ENCODE measurements at places on chromosomes 5 and 9. TPM values are rescaled to one million over a fixed set of nuclear protein-coding genes. Genes with fewer than 3 reads are reported as not detected.

IFNB1 gene
- total RNA-seq, result not detected

- no peak for DNase-seq
Measured at GRCh38 chr5:132070460-132071337, 2.9 kb upstream of the CSF2 start.

DNA sequence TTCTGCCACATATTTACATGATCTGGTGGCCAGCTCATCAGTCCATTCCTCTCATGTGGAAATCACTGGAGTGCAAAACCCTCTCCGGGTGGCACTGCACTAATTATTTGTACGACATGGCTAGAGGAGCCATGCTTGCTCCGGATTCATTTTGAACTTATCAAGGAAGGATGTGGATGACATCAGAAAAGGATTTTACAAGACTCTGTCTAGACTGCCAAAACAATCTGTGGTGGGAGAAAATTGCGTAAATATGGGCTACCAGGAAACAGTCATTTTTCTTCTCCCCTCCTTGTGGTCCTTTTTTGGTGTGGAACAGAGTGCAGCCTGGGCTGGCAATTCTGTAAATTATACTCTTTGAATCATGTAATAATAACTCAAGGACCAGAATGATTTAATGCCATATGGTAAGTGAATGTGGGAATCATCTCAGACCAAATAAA lies 123.4 kb upstream of the IFNE start:
- no peak for DNase-seq

DNA sequence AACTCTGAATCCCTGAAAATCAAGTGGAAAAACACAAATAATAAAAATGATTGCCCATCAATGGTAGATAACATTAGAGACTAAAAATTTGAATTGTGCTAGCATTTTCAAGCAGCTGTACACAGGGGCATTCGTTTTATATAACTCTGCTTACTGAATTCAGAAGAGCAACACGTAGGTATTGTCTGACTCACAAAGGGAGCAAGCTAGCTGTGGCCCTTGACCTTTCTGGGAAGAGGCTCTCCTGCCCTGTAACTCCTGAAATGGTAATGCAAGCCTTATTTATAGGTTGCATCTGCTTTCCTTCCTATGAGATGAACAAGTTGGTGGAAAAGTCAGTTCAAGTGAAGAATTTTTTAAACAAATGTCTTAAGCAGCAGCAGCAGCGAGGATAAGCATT lies 218.7 kb upstream of the EFNA5 start:
- no peak for DNase-seq

DNA sequence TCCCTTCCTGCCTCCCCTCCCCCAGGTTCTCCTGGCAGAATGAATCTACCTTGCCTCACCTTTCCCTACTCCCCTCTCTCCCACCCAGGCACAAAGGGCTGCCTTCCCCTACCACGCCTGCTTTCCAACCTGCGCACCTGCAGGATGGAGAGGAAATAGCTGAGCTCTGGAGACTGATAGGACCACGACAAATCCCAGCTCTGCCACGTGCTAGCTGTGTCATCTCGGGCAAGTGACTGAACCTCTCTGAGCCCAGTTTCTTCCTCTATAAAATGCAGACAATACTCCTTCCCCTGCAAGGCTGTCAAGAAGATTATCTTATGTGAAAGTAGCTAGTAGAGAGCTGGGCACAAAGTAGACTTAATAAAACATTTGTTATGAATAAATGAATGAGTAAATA lies 31.2 kb upstream of the PTGS1 start:
- DNase-seq, result no peak

Data from mesothelial cell of epicardium (in vitro differentiated cells).